ENCODE measurements at places on chromosomes 7 and 10.

DNA sequence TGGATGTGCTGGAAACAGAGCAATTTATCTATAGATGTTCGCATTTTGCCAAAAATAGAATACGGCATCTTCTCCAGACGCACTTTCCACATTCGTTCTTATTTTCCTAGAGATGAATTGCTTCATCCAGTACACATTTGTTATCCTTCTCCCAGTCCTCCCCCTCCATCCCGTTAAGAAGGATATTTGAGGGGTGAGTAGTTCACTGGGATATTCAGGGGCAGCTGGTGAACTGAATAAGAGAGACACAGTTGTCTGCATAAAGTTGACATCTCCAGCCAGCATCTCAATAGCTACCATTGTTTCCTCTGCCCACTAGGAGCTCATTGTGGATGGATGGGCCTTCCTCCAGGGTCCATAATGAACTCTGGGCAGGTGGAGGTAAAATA lies 456.8 kb upstream of the NRP1 start:
- no peak for DNase-seq

GRCh38 chr10:33381451-33382215 lies 47.2 kb upstream of the NRP1 start:
- DNase-seq = no peak

DNA sequence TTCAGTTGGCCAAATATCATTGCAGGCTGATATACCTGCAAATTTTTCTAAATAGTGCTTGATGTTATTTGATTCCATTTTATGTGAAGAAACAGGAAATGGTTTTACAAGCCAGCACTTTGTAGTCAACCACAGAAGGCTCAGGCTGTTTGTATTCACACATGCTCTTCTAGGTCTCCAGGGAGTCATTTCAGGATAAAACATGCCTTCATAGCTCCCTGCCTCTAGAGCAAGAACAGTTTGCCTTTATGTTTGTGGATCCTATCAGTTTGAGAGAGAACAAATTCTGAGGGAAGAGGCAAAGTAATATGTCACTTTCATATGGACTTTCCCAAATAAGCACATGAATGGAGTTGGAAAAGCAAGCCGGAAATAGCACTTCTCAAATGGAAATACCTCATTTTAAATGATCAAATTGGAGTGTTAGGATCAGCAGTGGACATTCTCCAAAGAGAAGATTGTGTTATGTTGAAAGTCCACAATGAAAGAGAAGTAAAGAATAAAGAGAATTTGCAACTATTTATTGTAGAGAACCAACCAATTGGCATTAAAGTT lies 277.6 kb downstream of the KCND2 start:
- DNase-seq = no peak

GRCh38 chr10:6654571-6654970 lies 74.5 kb upstream of the PRKCQ start:
- DNase-seq = no peak

- no peak for DNase-seq
Observed at GRCh38 chr7:2437537-2438148, 34.2 kb downstream of the CHST12 start.

- DNase-seq = no peak
Observed at GRCh38 chr10:129768437-129769355, 195.4 kb downstream of the EBF3 start.

DNA sequence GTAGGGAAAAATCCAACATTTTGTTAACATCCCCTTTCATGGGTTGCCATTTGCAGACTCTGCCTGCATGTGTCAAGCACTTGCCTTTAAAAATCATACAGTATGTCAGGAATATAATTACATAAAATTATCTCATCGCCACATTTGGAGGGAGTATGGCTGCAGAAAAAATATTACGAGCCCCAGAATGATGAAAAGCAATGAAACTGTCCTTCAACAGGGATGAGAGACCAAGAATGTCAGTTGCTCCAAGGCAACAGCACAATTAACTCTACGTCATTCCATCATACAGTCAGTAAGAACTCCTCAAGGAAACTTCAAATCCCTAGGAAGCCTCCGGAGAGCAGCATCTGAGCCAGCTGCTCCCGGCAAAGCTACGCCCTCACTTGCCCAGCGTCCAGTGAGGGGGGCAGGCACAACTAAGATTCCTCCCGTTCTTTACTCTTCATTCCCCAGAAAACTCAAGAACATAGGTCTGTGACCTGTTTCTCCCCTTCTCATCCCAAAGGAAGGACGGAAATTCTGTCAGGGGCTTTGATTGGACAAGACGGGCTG lies 132.9 kb downstream of the ANLN start:
- no peak for DNase-seq

DNA sequence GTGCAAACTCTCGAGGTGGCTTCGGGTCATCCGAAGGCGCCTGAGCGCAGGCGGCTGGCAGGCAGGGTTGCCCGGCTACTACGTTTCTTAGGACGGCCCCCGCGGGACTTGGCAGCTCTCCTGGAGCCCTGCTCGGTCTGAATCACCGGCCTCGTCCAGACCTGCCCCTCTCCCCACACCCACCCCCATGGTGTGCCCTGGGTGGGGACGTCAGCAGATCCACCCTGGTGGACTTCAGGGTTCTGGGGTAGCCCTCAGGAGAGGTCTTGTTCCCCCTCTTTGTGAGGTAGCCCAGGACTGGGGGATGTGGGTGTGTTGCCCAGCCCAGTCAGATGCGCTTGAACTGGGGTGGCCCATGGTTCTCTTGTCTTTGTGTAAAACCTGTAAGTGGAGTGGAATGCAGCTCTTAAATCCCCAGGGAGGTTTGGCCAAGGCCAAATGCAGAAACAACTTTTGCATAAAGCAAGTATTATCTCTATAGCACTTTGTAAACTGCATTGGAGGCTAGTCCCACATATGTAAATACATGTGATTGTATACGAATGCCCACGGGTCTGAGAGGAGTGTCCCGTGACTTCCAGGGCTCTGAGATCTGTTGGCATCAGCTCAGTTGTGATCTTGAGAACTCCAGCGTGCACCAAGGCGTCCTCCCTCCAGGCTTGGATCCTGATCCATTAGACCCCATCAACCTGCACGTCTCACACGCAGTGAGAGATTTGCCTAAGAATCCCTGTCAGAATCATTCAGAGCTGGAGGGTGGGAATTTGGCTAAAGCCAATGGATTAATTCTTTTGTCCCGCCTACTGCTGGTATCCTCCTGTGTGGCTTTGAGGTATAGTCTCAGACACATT lies 1.8 kb downstream of the PFKFB3 start:
- DNase-seq = peak; percentile 55

DNA sequence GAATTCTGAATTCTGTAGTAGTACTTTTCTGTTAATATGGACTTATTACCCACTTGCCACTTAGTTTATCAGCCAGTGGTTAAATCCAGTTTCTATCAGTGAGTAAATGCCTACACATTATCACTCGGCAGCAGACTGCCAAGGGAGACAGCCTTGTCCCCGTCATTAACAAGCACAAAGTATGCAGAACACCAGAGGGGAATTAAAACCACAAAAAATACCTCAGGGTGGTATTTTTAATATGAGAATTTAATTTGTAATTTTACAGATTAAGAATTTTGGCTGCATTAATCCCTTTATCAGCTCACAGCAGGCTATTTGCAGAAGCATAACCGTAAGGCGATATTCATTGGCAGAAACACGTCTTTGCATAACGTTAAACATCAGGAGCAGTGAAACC lies 150.0 kb upstream of the FZD1 start:
- DNase-seq = no peak

GRCh38 chr7:67913604-67914003 lies 917.0 kb downstream of the TYW1 start:
- no peak for DNase-seq

GRCh38 chr7:45054442-45054841 lies 34.3 kb downstream of the NACAD start:
- DNase-seq = no peak

DNA sequence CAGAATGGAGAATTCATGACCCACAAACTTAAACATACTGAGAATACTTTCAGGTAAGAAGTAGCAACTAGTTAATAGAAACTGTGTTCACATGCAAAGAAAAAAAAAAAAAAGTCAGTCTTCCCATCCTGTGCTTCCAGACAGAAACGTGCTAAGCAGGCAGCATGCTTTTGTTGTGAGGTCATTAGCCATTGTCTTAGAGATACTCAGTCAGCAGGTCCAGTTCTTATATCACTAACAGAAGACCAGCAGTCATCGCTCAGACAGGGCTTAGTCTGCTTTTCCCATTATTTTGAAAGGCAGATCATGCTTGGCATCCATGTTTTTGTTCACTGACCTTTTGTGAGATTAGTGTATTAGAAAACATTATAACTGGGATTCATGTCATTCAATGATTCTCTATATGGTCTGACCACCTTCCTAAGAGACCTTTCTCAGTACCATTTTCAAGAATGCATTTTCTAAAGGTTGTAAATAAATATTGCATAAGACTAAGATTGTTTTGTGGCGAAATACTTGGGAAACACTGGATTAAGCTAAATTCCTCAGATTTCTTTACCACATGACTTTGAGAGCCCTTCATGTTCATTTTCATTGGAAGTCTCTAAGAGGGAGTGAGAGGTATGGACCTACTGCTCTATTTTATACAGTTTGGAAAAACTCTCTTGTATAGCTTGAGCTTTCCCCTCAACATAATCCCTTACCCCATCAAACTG lies 45.0 kb upstream of the AGBL3 start:
- no peak for DNase-seq

DNA sequence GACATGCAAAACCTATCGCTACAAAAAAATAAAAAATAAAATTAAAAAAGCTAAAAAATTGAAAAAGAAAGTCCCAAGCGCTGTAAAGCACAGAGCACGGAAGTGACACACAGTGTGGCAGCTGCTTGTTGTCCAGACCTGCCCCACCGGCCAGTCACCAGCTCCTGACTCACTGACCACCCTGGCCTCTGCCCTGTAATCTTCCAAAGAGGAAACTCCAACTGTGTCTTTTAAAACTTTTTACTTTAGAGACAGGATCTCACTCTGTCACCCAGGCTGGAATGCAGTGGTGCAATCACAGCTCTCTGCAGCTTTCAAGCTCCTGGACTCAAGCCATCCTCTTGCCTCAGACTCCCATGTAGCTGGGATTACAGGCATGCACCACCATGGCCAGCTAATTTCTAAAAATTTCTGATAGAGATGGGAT lies 23.6 kb downstream of the GNA12 start:
- peak; percentile 55 for DNase-seq

DNA sequence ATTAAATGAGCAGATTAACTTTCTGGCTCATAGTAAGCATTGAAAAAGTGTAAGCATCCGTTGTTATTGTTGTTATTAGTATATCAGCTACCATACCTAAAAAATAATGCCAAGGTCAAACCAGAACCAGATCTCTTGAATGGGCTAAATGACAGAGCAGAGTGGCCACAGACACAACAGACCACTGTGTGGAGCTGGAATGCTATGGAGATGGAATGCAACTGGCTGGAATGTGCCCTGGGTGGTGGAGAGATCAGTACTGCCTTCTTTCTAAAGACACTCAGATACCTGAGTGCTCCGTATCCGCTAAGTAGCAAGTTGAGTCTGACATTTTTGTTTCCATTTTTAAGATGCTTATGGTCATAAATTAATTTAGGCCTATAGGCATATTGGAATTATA lies 20.5 kb upstream of the DNAJB12 start:
- no peak for DNase-seq

- DNase-seq = no peak
Observed at GRCh38 chr10:99872367-99873162, 90.1 kb downstream of the ABCC2 start.
